ENCODE measurements at places on chromosomes 11 and 22.

GRCh38 chr11:6646918-6647679 lies 8.5 kb downstream of the DCHS1 start:
- DNase-seq = no peak

- DNase-seq = peak; percentile 21
These were observed 385.6 kb downstream of the ETS1 start for GRCh38 chr11:128201801-128202200.

- DNase-seq = no peak
These were observed 66.3 kb downstream of the ETS1 start for GRCh38 chr11:128520888-128521681.

DNA sequence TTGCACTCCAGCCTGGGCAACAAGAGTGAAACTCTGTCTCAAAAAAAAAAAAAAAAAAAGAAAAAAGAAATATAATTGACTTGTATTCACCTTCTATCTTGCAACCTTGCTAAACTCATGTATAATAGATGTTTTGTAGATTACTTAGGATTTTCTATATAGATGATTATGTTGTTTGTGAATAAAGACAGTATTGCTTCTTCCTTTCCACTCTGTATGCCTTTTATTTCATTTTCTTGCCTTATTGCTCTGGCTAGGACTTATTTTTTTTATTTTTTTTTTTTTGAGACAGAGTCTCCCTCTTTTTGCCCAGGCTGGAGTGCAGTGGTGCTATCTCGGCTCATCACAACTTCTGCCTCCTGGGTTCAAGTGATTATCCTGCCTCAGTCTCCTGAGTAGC lies 29.7 kb upstream of the SOX10 start:
- DNase-seq = no peak

GRCh38 chr11:8477680-8478079 lies 116.3 kb downstream of the STK33 start:
- DNase-seq = no peak

DNA sequence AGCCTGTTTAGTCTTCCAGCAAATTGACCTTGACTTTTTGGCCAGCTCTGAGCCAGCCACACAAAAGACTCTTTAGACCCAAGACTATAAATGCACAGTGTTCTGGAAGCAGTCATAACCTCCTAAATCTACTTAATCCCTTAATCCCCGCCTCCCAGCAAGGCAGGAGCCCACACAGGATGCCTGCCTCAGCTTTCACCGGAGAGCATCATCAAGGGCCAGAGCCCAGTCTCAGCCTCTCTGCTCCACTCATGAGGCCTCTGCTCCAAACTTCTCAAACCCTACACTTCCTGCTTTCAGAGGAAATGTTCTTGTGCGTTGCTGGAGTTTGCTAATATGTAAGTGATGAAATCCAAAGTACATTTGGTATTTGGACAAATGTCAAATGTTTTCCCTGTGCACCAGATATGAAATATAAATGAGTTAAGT lies 57.9 kb upstream of the FSHB start:
- DNase-seq = no peak

GRCh38 chr11:110159476-110159875 lies 66.3 kb downstream of the ZC3H12C start:
- DNase-seq = no peak

DNA sequence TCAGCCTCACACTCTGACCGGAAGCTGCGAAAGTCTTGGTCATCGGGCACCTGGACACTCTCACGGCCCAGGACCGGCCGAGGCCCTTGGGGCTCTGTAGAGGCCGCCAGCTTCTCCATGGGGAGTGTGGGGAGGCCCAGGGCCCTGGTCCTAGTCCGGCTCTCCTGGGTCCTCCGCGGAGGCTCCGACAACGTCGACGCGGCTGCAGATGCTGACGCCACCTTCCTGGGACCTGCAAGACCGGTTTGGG lies 12.9 kb downstream of the STARD10 start:
- DNase-seq = no peak

DNA sequence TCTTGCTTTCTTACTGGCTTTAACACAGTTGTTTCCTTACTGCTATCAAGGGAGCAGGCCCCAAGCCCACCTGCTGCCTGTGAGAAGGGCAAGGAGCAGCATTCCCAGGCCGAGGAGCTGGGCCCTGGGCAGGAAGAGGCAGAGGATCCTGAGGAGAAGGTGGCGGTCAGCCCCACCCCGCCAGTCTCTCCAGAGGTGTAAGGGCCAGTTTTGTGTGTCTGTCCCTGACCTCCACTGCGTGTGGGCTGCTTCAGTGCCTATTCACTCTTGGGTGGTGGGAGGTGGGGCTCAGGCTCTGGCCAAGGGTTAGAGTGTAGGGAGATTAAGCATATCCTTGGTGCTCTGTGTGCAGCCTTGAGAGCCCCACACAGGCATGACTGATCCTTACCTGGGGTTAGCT lies 55.1 kb downstream of the CEP164 start:
- DNase-seq = no peak

DNA sequence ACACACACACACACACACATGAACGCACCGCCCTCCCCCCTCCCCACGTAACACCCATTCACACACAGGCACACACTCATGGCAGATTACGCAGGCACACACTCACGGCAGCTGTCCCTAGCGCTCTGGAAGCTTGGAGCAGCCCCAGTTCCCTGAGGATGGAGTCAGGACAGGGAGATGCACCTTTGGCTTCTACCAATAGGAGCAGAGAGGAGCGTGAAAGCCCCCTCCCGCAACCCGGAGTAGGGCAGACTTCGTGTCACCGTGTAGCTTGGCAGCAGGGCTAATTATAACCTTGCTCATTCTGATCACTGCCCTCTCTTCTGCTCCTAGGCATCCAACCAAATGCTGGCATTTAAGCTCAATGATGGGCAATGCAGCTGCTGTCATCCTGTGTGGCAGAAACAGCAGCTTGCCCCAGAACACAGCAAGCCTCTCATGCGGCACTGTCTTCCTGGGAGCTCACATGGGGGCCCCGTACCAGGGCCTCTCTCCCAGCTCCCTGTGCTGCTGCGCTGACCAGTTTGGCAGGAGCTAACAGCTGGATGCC lies 31.9 kb downstream of the ANKK1 start:
- no peak for DNase-seq

DNA sequence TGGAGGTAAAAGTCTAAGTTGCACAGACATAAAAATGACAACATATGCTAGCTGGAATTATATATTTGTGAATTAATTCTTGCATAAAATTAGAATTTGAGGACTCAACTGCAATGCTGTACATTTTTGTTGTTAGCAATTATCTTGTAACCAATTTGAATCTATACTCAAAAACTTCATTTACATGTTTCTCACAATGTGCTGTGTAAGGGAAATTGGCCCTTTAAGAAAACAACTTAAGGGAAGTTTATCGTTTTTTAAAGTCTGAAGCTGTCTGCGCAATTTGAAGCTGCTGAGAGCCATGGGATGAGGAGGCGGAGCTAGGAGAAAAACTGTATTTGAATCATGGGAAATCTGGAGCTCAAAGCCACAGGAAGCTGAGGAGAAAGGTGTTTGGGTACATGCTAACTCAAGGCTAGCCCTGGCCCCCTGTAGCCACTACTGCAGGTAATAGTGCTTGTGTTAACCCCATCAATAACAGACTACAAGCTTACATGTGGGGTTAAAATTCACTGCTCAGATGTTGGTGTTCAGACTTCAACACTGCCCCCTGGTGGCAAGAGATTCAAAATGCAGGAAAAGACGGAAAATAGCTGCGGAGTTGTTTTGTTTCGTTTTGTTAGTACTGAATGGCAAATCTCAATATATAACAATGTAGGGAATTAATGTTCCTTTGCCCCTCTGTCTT lies 126.1 kb downstream of the BRD1 start:
- no peak for DNase-seq

DNA sequence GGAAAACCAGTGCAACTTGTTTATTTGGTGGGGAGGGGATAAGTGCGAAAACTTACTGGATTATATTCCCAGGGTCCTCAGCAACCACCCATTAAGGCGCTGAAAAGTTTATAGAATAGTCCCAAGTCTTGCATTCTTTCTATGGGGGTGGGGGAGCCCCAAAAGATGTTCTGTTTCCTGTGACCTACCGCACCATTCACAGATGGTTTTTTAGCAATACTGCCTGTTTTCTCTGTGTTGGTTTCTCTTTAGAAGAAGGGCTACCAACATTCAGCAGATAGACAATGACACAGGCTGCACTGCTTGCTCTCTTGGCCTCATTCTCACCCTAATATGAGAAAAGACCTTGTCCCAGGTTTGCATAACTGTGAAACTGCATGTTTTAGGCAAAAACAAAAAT lies 86.5 kb downstream of the FAM76B start:
- no peak for DNase-seq

DNA sequence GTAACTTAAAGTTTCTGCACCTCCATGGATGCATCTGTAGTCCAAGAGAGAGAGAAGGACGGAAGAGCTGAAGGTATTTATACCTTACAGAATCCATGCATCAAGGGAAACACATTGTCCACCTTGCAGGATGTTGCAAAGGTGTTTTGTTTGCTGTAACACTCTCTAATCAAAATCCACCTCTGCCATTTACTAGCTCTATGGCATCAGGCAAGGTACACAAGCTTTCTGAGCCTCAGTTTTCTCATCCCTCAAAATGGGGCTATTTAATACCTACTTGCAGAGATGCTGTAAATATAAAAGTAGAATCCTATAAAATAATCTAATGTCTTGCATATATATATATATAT lies 21.6 kb upstream of the SPON1 start:
- DNase-seq = no peak

DNA sequence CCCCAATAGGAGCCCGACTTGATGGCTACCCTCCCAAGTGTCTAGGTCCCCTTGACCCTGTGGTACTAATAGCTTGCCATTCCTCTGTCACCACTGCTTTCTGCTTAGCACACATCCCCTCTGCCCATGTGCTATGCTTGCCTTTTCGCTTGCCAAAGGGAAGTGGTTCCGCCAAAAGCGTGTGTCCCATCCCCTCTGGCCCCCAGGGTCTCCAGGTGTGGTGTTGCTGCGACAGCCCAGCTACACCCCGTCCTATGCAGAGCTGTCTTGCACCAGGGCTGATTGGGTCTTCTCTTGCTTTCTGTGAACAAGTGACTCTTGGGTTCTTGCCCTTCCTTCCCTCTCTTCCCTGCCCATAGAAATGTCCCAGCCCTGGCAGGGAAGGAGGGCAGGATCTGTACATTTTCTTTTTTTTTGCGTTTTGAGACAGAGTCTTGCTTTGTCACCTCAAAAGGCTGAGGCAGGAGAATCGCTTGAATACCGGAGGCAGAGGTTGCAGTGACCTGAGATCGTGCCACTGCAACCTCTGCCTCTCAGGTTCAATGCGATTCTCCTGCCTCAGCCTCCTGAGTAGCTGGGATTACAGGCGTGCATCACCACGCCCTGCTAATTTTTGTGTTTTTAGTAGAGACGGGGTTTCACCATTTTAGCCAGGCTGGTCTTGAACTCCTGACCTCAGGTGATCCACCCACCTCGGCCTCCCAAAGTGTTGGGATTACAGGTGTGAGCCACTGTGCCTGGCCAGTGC lies 3.9 kb downstream of the TANGO2 start:
- DNase-seq = no peak

GRCh38 chr11:99548264-99548663 lies 527.5 kb downstream of the CNTN5 start:
- DNase-seq = no peak

GRCh38 chr22:48090332-48090672 lies 1327.9 kb downstream of the TBC1D22A start:
- no peak for DNase-seq

DNA sequence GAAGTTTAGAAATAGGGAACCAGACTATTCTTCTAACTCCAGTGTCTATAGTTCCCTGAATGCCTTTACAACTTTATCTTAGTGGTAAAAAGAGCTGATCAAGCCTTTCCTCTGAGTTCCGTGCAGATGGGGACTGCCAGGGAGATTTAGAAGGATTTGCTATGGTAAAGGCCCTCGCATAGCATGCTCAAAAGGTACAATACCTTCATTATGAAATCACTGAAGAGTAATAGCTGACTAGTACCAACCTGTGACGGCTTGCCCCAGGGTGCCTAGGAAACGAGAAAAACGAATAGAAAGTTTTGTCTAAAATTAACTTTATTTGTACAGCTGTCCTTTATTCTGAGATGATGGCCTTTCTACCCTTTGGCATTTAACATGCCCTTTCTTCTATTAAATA lies 150.1 kb upstream of the ARHGAP42 start:
- DNase-seq = no peak

DNA sequence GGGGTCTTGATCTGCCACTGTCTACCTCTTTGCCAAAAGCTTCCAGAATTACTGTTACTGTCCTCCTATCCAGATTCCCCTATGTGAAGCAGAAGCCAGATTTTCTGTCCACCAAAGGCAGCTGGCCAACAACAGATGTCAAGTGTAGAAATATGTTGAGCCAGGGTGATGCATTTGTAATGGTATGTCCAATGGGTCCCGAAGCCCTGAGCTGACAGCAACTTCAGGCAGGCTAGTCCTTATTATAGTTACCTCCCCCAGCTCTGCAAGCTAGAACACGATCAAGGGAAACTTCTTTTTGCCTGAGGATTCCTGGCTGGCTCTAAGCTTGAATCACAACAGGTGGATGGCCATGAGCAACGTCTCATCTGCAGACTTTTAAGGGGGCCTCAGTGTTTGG lies 10.2 kb downstream of the PAMR1 start:
- DNase-seq = peak; percentile 82

DNA sequence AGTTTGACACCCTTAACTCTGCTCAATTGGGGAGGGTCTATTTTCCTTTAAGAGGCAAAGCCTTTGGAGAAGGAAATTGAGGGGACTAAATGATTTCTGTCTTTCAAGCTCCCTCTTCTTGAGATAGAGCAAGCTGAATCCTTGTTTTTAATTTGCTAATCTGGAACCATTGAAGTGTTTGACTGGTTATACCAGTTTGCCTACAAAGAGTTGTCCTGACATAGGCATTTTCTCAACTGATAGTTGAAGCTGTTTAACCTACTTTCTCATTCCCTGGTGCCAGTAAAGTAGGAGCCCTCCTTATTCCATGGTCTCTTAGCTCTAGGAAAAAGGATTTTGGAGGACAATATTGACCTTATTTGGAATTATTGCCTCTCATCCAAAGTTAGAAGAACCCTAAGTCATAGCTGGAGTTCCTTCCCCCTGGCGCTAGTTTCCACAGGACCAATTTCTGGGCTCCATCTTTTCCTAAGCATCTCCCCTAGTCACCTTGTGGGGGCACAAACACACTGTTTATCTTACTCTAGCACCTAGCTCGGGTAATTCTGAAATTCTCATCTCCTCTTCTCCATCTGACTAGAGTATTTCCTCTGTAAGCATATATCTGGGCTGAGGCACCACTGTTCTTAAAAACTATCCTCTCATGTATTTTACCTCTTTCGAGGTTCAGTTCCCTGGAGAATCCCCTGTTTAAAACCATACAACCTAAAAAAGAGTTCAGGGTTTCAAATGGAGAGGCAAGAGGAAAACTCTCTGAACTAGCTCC lies 7.4 kb downstream of the ZDHHC5 start:
- DNase-seq = no peak

DNA sequence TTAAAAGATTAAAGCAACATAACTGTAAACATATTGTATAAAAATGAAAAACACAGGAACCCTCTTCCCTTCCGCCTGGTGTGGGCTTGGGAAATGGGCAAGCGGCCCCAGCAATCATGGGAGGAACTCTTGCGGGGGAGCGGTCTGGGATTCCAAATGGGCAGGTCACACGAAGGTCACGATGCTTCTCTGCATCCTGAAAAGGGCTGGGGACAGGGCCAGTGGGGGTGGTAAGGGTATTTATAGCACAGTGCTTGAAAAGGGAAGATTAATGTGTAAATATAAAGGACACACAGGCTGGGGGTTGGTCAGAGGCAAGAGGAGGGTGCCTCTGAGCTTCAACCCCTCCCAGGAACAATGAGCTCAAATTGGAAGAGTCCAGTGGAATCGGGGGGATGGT lies 46.9 kb upstream of the OR4B1 start:
- no peak for DNase-seq

All from MG63 (cell line).